ENCODE measurements at places on chromosomes 11 and 22.

- DNase-seq: peak; percentile 74
- peak overlapping the region; percentile 73 for H3K27ac ChIP-seq
- no peaks in the 10 kb centered on the region for H3K36me3 ChIP-seq
- H3K27me3 ChIP-seq: no peaks in the 10 kb centered on the region
These were observed 6.4 kb downstream of the BATF2 start for GRCh38 chr11:64990222-64990923.

GRCh38 chr11:102617466-102618008 lies 7.6 kb downstream of the MMP20 start:
- DNase-seq: no peak
- H3K36me3 ChIP-seq: no peaks in the 10 kb centered on the region
- no peak overlapping the region for H3K27ac ChIP-seq
- H3K4me3 ChIP-seq: no peak overlapping the region
- H3K4me1 ChIP-seq: no peaks in the 10 kb centered on the region

- no peak overlapping the region for H3K27ac ChIP-seq
- no peaks in the 10 kb centered on the region for H3K4me1 ChIP-seq
- no peak overlapping the region for H3K4me3 ChIP-seq
- DNase-seq: no peak
- H3K27me3 ChIP-seq: peaks cover 4% of the 10 kb centered on the region
These were observed 1327.9 kb downstream of the TBC1D22A start for GRCh38 chr22:48090332-48090672.

DNA sequence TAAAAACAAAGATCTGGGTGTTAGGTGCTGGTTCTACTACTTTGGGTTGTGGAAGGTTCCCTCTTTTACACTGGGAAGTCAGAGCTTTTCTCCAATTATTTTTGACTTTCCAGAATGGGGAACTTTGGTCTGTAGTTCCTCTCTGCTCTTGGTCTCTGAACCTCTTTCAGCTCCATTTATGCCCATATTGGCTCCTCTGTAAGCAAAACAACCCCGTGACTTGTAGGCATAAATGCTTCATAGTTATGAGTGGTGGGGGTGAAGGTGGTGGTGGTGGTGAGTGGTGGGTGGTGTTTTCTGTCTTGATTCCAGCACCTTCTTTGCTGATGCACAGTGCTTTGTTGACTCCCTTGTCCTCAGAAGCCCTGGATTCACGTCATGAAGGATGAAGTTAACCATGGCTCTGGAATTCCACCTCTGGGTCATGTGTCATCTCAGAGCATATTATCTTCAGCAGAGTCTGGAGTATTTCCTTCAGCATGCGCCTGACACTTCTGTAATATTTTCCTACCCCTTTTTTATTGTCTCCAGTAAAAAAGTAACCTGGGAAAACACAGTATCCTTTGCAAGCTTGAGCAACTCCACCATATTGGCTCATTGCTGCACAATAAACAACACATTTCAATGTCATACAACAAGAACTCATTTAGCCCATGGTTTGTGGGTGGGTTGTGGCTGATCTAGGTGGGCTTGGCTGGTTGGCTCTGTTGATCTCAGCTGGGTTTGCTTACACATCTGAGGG lies 24.1 kb upstream of the GRK3 start:
- H3K27me3 ChIP-seq: no peaks in the 10 kb centered on the region
- DNase-seq: no peak
- no peaks in the 10 kb centered on the region for H3K36me3 ChIP-seq
- no peak overlapping the region for H3K27ac ChIP-seq
- peaks cover 9% of the 10 kb centered on the region for H3K4me1 ChIP-seq

- no peak overlapping the region for H3K4me3 ChIP-seq
- no peaks in the 10 kb centered on the region for H3K36me3 ChIP-seq
- no peak overlapping the region for H3K27ac ChIP-seq
- no peak for DNase-seq
- H3K4me1 ChIP-seq: peaks cover 24% of the 10 kb centered on the region
These were observed 37.8 kb upstream of the TH start for GRCh38 chr11:2209370-2209801.

DNA sequence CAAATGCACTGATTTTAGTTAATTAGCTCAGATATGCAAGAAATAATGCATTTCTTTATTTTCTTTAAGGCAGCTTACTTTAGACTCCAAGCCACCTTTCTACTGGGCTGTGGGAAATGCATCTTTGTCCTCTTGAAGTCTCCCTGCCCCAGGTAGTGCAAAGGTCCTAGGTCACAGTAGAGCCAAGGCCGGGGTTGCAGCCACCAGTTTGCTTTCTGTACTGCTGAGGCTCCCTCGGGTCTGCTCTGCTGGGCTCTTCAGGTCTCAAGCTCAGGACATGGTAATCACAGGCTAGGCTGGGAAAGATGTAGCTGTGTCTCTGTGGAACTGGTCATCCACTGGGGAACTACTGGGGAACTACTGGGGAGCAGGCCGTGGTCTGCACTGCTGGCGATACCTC lies 25.4 kb upstream of the THY1 start:
- H3K4me1 ChIP-seq: no peaks in the 10 kb centered on the region
- no peak overlapping the region for H3K27ac ChIP-seq
- DNase-seq: no peak
- no peak overlapping the region for H3K4me3 ChIP-seq

All from lung (tissue), 17 donors.